A549 treated with CpdA at 1 μM for 4 hours (cell line): ENCODE measurements at places on chromosomes 5 and 9. TPM values are rescaled to one million over a fixed set of nuclear protein-coding genes. Genes with fewer than 3 reads are reported as not detected.

Gene HINT2
- total RNA-seq, result 60.1 to 101 TPM (median 97.5 TPM) in 5 replicates

Gene CSF1R
- total RNA-seq, result 0.07 to 0.23 TPM (median 0.15 TPM) in 4 of 5 replicates, not detected in the other

Gene CEP72
- 8.8 to 10.7 TPM (median 10.6 TPM) in 5 replicates for total RNA-seq

Gene ORM2
- not detected in 5 replicates for total RNA-seq

Gene SEMA5A
- not detected in 5 replicates for total RNA-seq

Gene APBA1
- 0.10 to 0.43 TPM (median 0.33 TPM) in 5 replicates for total RNA-seq

Gene PIP5K1B
- total RNA-seq, result not detected in 5 replicates
